ENCODE measurements at places on chromosomes 11 and 22.

- no peak for DNase-seq
Observed at GRCh38 chr22:20968281-20968977, 1.4 kb downstream of the AIFM3 start.

DNA sequence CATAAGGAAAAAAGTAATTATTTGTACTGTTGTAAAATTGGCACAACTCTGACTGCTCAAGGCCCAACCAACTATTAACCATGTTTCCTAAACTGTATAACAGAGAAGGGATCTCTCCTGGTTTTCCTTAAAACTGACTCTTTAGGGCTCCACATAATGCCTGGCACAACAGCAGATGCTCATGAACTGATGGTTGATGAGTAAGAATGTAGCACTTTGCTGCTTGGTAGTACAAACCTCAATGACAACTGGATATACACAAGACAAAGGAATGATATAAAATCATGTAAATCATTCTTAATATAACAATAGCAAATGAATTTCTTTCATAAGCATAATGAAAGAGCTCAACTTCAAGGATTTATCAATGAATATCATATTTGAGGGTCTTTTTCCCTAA lies 11.7 kb downstream of the MSANTD2 start:
- DNase-seq = no peak

GRCh38 chr11:116742104-116742503 lies 30.7 kb downstream of the BUD13 start:
- no peak for DNase-seq

GRCh38 chr11:34640050-34640923 lies 19.4 kb downstream of the EHF start:
- DNase-seq = no peak

DNA sequence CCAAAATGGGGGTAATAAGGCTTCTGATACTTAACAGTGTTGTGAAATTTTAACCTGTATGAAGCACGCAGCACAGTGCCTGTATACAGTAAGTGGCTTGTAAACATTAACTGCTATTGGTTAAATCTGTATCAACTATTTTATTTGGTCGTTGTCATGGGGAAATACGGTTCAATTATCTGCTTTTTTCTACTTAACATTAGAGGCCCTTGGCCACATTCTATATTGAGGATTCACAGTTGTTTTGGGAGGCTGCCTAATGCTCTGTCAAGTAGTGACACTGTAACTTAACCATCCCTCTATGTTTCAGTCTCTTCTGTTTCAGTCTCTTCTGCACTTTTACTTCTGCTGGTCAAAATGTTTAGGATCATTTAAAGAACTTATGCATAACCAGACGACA lies 95.6 kb downstream of the LDLRAD3 start:
- no peak for DNase-seq

DNA sequence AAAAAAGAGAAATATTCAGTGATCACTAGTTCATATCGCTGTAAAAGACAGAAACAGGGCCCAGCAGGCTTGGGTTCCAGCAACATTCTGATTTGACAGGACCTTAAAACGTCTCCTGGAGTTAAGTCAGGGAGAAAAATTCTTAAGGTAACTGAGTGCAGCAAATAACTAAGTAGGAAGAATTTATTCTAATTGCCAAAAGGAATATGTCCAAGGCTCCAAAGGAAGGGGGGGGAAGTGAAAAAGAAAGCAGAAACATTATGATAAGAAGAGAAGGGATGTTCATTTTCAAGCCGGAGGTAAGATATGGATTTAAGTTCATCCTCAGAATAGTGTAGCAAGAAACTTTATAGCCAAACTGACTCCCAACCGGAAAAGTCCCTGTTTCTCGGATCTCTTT lies 90.4 kb downstream of the WT1 start:
- no peak for DNase-seq

DNA sequence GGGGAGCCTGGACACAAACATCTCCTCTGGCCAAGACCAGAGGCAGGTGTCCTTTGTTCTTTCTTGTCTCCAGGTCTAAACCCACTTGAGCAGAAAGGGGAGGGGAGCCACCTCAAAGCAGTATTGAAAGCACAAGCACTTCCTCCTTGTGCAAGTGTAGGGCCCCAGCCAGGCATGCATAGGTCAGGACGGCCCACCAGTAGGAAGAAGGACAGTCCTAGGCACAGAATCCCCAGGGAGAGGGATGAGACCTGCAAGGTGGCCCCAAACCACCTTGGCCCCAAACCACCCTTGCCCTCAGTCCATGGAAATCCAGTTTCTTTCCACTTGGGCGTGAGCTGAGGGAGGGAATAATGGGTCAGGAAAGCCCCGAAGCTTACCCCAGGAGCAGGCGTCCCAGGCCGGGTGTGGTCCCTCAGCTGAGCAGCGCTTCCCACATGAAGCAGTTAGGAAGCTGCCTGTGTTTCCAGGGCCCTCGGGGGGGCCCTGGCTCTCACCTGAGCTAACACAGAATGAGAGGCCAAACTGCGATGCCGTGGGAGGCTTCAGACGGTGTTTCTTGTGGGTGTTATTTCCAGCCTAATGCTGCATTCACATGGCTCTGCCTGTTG lies 20.4 kb upstream of the IGSF9B start:
- DNase-seq = no peak

DNA sequence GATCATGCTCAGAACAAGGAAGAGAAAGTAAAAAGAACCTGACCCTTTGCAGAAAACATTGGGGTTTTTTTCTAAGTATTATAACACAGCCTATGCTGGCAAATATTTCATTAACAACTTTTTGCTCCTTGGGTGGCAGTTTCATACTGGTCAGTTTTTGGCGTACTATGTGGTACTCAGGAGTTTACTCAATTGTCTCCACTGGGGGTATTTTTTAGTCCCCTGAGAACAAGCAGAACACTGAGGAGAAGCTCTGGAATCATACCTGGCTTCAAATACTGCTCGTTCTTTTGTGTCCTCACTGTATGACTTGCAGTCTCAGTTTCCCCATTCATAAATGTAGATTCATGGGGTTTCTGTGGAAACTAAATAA lies 90.4 kb downstream of the SERGEF start:
- DNase-seq = no peak

- no peak for DNase-seq
Observed at GRCh38 chr22:42933485-42934091, 76.5 kb upstream of the ARFGAP3 start.

DNA sequence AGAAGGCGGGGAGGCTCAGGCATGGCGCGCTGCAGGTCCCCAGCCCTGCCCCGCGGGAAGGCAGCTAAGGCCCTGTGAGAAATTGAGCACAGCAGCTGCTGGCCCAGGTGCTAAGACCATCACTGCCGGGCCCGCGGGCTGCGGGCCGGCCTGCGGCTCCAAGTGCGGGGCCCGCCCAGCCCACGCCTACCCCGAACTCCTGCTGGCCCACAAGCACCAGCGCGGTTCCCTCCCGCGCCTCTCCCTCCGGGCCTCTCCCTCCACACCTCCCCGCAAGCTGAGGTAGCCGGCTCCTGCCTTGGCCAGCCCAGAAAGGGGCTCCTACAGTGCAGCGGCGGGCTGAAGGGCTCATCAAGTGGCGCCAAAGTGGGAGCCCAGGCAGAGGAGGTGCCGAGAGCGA lies 4.6 kb upstream of the RDX start:
- no peak for DNase-seq

DNA sequence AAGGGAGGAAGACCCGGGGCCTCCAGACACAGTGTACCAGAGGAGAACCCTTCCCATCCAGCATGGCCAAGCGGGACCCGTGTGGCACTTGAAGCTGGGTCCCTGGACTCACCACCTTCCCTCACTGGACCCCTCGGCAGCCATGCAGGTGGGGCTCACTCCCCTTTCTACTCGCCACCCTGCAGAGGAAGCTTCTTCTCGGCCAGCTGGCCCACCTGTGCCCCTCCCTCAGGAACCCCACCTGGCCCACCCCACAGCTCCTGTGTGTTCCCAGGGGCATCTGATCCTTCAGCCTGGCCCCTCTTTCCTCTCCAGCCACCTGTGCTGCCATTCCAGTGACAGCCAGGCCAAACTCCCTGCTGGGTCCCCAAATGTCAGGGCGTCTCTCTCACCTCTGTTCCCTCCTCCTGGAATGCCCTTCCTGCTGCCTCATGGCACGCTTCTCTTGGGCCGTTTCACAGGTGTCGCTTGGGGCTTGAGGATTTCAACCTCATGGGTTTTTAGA lies 38.0 kb downstream of the IGF2 start:
- no peak for DNase-seq

- no peak for DNase-seq
Observed at GRCh38 chr11:64746486-64746885, 2.5 kb upstream of the RASGRP2 start.

DNA sequence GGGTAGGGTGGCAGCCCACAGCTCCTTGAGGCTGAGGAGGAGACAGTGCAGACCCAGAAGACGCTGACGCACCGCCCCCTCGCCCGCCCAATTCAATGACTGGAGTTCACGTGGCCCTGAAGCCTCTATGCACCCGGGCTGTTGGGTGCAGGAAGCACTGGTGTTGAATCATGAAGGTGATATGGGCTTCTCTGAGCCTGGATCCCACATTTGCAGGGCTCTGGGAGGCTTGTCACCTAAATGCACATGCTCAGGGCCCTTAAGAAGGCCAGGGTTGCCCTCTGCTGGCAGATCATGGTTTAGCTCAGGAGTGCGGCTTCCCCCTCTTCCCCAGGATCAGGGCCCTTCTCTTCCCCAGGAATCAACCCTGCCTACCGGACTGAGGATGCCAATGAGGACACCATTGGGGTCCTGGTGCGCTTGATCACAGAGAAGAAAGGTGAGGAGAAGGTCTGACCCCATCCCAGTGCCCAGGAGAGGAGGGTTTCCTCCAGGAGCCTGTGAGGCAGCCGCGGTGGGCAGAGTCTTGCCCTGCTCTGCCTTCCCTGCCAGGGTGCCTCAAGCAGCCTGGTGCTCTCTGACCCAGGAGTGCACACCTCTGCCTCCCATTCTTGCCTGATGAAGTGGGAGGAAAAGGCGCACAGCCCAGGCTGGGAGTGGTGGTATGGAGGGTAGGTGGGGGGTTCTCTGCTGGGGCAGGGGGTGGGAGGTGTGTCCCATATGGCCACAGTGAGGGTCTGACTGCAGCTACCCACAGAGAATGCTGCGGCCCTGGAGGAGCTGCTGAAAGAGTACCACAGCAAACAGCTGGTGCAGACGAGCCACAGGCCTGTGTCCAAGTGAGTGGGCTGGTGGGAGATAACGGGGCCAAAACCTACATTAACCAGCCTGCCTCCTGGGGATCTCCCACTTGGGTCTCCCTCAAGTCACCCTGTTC lies 17.5 kb downstream of the RELT start:
- DNase-seq = peak; percentile 26

GRCh38 chr11:125990244-125990643 lies 44.4 kb downstream of the VSIG10L2 start:
- DNase-seq = no peak

GRCh38 chr11:107183953-107184352 lies 165.7 kb upstream of the GUCY1A2 start:
- no peak for DNase-seq

DNA sequence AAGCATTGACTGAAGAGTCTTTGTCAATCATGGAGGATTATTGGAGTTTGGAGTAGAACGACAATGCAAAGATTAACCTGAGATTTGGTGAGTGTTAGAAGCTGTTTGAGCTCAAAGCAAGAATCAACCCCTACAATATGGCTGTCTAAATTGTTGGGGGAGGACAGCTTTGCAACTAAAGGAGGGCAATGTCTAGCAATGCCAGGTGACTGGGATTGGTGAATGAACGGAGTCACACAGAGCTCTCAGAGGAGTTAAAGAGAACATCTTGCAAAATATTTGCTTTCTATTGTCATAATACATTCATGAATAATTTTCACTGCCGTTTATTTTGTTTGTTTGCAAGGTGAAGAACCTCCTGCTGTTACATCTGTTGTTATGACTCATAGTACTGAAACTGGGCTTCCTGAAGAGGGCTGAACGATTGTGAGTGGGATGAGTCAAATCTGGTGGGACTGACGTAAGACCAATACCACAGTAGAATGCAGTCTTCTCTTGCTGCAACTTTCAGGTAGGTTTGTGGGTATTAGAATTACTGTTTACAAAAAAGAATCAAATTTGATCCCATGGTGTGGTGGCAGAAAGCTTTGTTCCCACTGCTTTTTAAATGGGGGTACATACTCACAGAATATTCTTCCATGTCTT lies 281.9 kb downstream of the CADM1 start:
- DNase-seq = no peak

- no peak for DNase-seq
Observed at GRCh38 chr11:7186190-7186589, 65.5 kb upstream of the SYT9 start.

DNA sequence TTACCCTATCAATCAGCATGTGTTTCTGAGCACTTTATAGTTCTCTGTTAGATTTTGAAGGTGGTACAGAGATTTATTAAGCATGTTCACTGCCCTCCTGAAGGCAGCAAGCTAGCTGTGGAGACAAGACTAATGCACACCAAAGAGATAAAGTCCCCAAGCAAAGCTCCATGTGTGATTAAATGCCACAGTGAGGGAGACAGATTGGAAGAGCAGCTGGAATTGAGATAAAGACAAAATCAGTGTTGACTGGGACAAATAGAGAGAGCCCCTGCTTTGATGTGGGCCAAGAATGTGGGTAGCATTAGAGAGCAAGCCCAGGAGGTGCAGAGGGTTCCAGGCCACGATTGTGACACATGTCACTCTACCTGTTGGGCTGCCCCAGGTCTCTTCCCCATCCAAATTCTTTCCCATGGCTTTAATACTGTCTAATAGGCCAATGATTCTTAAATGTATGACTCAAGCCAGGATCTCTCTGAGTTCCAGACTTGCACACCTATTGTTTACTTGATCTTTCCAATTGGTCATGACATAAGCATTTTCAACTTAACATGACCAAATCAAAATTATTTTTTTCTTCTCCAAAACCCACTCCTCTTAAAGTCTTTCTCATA lies 60.1 kb upstream of the ZC3H12C start:
- DNase-seq = no peak

DNA sequence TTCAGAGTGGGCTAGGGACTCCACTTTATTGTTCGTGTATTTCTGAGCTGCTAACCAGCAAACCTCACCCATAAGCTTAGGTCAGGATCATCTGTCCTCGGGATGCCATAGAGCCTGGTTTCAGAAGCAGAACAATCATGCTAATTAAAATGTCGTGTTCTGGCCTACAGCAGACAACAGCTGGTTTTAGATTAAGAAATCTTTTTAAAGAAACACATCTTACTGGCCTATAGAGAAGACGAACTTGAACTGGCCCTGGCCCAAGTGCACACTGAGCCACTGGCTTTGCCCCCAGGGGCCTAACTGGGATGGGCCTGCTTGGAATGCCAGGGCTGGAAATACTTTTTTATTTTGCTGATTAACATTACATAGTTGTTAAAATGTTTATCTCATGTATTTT lies 63.2 kb downstream of the ALX4 start:
- DNase-seq = no peak

GRCh38 chr11:124195189-124195734 lies 12.1 kb downstream of the OR10D3 start:
- DNase-seq = peak; percentile 9

DNA sequence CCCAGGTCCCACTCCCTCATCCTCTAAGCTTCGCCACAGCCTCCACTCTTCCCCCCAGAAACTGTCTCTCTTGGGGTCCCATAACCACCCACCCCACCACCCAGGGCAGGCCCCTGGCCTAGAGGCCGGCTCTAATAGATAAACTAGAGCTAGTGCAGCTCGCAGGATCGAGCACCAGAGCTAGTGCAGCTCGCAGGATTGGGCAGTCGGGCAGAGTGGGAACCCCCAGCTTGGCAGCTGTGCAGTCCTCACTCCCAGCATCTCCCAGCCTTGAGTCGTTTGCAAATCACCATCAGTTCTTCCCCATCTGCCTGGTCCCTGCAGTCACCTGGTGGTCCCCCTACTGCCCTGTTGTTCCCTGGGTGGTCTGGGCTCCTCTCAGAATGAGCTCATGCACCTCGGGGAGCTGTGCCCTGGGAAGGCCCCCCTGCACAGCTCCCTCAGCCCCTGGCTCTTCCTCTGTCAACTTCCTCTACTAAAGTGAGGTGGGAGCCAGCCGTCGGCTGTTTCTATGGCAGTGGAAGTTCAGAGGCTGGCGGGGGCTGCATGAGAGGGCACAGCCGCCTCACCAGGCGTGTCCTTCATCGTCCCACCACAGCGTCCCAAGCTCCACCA lies 15.5 kb upstream of the SHANK2 start:
- no peak for DNase-seq

Measured in stimulated activated CD8-positive, alpha-beta memory T cell treated with anti-CD3 and anti-CD28 coated beads, Interleukin-7, amount 100 ng/mL, for 24 hours (primary cell).